ENCODE measurements at places on chromosomes 3 and 15.

DNA sequence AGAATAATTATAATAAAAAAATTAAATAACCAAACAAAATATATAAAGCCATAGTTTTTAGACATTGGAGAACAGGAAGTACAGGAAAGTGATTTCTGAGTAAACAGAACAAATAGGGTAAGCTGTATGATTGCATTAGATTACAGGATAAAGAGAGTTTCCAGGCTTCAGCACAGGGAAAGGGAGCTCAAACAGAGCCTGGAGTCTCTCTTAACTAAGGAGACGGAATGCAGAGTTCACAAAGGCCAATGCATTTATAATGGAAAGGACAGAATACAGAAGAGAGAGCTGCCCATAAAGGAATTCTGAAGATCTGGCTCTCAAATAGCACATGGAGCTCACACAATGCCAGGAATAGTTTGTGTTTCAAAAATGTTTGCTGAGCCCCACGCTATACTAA is 42.0 kb upstream of the OTOL1 start:
- no peak for DNase-seq

GRCh38 chr15:65655026-65655425 is 33.3 kb downstream of the SLC24A1 start:
- no peak for DNase-seq

DNA sequence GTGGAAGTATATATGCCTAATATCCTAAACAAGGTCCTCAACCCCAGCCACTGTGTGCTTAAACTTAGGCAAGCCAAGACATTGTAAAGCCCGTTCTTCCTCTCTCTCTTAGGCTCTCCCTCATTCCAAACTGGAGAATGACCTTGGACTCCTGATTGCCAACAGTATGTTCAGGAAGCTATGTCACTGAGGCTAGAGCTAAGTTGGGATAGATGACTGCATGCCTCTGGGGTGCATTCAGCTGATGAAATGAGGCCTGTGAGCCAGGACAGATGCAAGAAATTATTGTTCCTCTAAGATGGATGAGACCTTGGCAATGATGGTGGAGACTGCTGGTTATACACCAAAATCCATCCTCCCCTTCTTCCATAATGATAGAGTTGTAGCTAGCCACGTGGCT is 27.9 kb upstream of the TBC1D21 start:
- DNase-seq: no peak

- DNase-seq: no peak
Observed at GRCh38 chr15:88193415-88193814, 63.1 kb downstream of the NTRK3 start.

GRCh38 chr15:95019907-95020306 is 788.5 kb downstream of the MCTP2 start:
- DNase-seq: no peak

- DNase-seq: no peak
Observed at GRCh38 chr15:62417439-62417838, 252.4 kb upstream of the C2CD4B start.

DNA sequence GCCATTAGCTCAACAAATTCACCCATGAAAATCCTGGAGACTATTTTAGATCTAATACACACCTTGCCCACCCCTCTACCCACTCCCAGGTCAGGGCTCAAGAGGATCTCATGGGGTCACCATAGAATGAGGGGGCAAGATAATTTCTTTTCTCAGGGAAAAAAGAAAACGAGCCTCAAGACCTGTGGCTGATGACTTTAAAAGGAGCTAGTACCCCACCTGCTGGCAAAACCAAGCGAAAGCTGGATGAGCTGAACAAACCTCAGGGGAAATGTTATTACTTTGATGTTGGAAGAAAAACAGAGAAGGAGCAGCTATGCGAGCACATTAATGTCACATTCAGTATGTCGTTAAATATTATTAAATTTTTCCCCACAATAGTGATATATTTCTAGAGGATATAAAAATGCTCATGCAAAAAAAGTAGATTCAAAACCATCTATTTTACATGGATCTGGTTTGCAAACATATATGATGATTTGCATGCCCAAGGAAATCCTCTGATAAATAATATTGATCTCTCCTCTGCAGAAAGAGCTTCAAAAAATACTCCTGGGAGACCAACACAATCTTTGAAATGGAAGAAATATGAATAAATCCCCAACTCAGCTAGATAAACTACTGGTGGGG is 37.7 kb downstream of the PLD1 start:
- no peak for DNase-seq

- no peak for DNase-seq
Observed at GRCh38 chr3:141306276-141306675, 62.0 kb upstream of the ZBTB38 start.

GRCh38 chr3:127144631-127145030 is 48.3 kb upstream of the PRR23E start:
- no peak for DNase-seq

GRCh38 chr3:125375950-125376679 is 990 bp upstream of the ZNF148 start:
- no peak for DNase-seq

DNA sequence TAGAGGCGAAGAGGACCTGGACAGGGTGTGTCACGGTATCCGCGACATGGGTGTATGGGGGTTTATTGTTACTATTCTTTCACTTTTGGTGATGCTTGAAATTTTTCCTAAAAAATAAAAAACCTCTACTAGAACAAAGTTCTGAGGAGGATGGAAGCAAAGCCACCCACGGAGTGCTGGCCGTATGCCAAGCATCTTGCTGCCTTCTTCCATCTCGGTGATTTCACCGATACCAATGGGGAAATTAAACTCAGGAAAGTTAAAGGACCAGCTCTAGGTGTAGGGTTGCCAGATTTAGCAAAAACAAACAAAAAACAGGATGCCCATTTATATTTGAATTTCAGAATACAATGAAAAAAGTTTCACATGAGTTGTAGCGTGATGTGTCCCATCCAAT is 33.9 kb downstream of the SMAD6 start:
- DNase-seq: no peak

DNA sequence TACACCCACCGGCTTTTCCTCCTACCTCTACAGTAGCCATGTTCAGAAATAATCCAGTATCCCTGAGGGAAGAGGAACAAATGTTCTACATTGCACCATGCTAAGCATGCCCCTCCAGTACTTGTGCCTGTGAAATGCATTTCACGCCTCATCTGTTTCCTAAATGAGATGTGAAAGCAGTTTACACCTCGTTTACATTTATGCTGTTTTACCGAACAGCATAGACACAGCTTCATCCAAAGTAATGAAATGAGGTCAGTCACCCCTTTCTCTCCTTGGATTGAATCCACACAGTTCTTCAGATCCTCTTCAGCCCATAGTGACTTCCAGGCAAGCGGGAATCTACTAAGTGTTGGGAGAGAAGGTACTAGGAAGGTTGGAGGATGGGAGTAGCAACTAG is 514.3 kb downstream of the PDCD6IP start:
- peak; percentile 29 for DNase-seq

DNA sequence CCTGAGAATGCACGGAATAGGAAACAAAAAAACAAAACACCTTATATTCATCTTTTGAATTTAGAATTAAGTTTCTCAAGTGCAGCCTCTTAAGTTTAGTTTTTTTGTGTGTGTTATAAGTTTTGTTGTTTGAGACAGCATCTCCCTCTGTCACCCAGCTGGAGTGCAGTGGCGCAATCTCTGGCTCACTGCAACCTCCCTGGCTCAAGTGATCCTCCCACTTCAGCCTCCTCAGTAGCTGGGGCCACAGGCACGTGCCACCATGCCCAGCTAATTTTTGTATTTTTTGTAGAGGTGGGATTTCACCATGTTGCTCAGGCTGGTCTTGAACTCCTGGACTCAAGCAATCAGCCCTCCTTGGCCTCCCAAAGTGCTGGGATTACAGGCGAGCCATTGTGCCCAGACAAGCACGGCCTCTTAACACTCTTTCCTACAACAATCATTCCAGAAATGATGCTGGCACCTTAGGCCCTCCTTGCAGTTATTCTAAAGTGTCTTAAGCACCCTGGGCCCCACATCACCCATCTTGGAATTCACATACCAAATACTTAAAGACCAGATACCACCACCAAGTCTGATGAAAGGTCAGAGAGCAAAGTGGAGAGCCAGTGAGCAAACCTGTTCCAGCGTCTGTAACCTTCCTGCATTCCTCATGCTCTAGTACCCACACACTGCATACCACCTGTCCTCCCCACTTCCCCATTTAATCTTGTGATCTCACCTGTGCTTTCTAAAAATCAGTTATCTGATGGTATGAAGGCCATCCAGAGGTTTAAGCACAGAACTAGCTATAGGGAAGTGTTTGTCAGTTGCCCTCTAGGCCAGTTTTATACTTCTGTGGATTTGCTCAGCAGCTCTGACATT is 6.9 kb upstream of the SPG11 start:
- DNase-seq: no peak

- DNase-seq: no peak
Observed at GRCh38 chr3:65877160-65877559, 161.6 kb downstream of the MAGI1 start.

DNA sequence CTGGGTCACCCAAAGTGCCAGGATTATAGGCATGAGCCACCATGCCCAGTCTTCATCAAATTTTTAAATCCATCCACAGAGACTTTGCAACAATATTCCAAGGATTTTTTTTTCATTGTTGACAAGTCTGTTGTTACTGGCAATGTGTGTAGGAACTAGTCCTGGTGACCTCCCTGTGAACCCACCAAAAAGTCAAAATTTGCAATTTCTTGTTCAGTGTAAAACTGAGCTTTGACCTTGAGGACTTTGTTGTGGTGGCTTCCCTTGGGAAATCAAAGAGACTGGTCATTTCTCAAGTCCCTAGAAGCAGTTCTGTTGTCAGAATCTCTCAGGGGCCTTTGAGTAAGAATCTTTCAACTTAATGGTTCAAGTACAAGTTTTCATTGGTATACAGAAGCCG is 36.9 kb upstream of the COL8A1 start:
- no peak for DNase-seq

GRCh38 chr3:31962801-31963205 is 18.3 kb downstream of the OSBPL10 start:
- DNase-seq: no peak

- no peak for DNase-seq
Observed at GRCh38 chr15:45402955-45403877, 24.9 kb upstream of the GATM start.

DNA sequence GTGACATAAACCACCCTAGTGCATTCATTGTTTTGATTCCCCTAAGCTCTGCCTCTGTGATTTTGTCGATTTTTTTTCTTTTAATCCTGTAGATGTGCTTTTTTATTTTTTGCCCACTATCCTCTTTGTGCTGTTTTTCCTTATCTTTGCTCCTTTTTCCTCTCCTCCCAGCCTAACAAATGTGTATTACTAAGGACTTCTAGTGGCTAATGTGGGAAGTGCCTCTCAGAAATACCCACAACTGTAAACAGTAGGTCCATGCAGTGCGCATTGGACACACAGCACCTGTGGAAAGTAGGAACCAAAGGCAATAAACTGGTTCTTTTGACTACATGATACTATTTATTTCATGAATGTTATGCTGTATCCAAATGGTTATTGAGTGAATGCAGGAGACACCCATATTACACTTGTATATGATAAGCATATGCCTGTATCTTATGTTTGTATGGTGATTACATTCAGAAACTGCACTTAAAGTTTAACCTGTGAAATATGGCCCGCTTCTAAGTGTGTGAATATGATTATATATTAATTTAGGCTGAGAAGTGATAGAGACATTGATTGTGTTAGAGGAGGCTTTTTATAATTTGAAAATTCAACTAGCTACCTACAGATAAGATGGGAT is 147.8 kb downstream of the PLCL2 start:
- no peak for DNase-seq

GRCh38 chr3:16203671-16204629 is 29.5 kb downstream of the GALNT15 start:
- DNase-seq: no peak

DNA sequence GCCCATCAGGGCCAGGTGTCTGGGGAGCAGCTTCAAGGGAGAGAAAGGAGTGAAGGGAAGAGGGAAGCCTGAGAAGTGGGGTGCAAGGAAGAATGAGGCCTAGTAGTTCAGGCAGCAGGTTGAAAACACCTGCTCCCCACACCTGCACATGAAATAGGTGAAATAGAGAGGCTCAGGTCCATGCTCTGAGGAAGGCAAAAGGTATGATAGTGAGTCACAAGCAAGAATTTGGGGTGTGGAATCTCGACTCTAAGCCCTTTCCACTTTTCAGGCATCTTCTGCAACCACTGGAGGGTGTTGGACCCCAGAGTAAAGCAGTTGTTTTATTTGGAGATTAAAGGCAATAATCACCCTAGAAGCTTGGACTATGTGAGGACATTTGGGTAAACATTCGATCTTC is 157.5 kb downstream of the CTNNB1 start:
- no peak for DNase-seq

DNA sequence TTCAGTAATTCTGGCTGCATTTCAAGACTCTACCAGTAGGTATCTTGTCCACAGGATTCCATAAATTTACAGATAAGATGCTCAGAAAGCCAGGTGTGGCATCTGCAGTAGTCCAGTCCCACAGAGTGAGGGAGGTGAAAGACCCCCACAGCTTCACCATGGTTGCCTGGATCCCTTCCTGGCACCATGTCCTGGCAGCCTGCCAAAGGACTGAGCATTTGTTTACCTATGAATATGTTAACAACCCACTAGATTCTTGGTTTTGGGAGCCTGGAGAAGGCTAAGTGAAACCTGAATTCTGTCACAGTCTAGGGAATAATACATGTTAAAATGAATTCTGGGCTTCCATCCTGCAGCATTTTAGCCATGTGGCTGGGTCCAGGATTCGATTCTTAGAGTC is 14.9 kb downstream of the CHST2 start:
- DNase-seq: no peak

GRCh38 chr3:175127075-175127662 is 268.0 kb downstream of the NAALADL2 start:
- no peak for DNase-seq

GRCh38 chr3:59708202-59708601 is 658.4 kb upstream of the CFAP20DC start:
- no peak for DNase-seq

GRCh38 chr15:47570451-47570850 is 146.9 kb upstream of the SEMA6D start:
- no peak for DNase-seq

- no peak for DNase-seq
Observed at GRCh38 chr15:82133251-82133650, 87.4 kb upstream of the MEX3B start.

- DNase-seq: no peak
Observed at GRCh38 chr15:80744415-80744814, 34.8 kb upstream of the CEMIP start.

- DNase-seq: no peak
Observed at GRCh38 chr3:159229116-159229680, 427.3 kb downstream of the MFSD1 start.

DNA sequence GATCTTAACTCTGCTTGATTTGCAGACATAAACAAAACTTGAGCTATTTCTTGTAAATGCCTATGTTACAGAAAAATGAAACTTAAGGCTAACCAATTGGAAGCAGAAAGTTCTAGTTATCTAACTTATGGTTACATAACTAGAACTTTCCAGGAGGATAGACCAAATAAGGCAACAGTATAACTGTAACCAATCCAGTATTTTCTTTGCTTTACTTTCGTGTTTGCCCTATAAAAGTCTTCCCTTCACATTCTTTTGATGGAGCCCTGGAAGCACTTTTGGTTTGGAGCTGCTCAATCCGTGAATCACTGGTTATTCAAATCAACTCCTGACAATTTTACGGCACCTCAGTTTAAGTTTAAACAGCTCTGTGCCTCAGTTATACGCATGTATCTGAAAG is 164.6 kb downstream of the SUCLG2 start:
- no peak for DNase-seq

- no peak for DNase-seq
Observed at GRCh38 chr15:44033894-44034293, 161.2 kb downstream of the FRMD5 start.

GRCh38 chr15:31050953-31051352 is 50.6 kb downstream of the TRPM1 start:
- DNase-seq: no peak
